Foreskin fibroblast (primary cell): ENCODE measurements at places on chromosomes 3 and 15.

DNA sequence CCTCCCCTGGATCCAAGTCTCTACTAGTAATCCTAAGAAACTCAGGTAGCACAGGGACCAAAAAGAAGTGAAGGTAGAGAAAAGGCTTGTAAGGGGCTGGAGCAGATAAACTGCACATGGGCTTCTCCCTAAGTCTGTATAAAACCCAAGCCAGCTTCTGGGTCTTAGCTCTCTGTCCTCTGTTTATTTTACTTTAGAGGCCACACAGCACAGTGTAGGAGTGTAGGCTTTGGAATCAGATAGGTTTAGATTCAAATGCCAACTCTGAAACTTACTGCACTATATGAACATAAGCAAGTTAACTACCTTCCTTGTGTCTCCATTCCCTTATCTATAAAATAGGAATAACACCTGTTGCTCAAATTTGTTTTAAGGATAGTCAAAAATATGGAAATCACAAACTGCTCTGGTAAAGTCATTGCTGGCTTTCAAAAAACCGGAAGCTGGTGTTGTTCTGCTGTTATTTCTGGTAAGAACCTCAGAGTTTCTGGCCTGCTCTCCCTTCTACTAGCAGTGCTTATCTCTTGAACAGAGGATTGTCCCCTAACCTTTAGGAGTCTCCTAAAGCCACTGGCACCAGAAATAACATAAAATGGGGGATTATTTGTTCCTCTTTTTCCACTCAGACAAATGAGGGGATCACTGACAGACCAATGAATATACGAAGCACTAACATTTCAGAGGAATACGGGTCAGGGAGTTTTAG, 33.8 kb downstream of the PIK3R4 start:
- no peak for DNase-seq

DNA sequence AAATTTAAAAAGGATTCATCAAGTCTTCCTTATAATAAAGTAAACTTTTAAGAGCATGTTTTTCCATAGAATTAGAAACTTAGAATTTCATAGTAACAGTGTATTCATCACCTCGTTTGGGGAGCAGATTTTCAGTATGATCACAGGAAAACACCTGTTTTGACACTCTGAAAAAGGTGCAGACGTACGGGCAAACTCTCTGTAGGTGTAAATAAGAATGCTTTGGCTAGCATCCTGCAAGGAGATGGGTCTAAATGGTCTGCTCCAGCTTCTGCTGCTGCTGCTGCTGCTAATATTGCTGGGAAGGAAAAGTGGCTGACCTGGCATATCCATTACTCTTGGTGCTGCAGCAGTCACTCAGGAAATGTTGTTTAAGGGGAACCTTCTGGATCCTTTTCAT, 66.0 kb downstream of the MBNL1 start:
- no peak for DNase-seq

DNA sequence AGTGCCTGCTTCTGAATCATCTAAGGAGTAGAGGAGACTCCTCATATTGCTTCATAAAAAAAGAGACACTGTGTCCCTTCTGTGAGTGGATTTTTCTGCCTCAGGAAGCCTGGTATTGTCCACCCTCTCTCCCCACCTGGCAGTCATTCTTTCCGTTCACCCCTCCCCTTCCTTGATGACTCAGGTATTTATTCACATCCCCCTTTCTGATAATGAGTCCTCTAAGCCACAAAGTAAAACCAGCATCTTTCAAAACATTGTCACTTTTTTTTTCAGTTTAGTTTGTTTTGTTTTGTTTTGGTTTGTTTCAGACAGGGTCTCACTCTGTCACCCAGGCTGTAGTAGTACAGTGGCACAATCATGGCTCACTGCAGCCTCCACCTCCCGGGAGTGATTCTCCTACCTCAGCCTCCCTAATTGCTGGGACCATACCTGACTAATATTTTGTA, 65.2 kb upstream of the UBE2E1 start:
- peak; percentile 43 for DNase-seq

DNA sequence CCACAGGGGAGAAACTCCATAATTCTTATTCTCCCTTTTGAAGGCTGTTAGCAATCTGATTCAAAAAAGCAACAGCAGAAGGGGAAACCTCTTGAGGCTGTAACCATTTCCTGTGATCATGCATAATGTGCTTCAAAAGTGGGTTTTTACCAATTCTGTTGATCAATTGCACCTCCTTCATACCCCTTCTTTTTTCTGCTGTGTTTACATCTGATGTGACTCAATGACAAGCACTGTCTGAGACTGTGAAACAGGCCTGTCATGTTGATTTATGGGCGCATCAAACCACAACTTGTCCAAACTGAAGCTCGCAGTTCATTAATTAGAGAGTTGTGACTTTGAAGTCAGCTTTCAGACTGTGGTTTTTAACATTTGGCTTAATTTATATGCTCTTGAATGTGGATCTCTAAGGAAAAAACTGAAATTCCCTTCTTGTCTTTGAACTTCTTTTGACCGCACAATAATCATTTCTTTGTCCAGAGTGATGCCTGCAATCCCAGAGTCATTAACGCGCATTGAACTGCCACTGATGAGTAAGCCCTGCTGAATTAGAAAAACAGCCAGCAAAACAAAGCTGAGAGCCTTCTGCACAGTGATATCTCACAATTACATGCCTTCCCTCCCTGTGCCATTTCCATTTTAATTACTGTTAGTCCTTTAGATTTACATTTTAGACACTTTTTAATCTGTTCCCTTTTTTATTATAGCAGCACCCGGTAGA, 532.8 kb downstream of the FOXP1 start:
- DNase-seq = peak; percentile 34

- no peak for DNase-seq
Observed at GRCh38 chr15:91393186-91393585, 293.1 kb downstream of the SV2B start.

- no peak for DNase-seq
Observed at GRCh38 chr3:38648024-38648658, 1.3 kb downstream of the SCN5A start.

DNA sequence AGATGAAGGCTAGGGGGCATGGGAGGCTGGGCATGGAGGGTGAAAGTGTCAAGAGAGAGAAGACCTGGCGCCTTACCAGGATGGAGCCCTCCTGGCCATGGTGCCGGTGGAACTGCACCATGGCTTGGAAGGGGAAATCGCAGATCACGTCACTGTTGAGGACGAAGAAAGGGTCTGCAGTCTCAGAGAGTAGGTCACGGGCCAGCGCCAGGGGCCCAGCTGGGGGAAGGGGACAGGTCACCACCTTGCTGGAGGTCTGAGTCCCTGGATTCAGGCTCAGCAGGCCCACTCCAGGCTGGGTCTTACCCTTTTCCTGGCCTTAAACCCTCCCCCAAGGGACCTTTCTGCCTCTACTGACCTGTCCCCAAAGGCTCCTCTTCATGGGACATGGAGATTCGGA, 855 bp downstream of the GMPPB start:
- no peak for DNase-seq

- DNase-seq = peak; percentile 69
Observed at GRCh38 chr3:99118381-99118780, 216.9 kb upstream of the DCBLD2 start.

DNA sequence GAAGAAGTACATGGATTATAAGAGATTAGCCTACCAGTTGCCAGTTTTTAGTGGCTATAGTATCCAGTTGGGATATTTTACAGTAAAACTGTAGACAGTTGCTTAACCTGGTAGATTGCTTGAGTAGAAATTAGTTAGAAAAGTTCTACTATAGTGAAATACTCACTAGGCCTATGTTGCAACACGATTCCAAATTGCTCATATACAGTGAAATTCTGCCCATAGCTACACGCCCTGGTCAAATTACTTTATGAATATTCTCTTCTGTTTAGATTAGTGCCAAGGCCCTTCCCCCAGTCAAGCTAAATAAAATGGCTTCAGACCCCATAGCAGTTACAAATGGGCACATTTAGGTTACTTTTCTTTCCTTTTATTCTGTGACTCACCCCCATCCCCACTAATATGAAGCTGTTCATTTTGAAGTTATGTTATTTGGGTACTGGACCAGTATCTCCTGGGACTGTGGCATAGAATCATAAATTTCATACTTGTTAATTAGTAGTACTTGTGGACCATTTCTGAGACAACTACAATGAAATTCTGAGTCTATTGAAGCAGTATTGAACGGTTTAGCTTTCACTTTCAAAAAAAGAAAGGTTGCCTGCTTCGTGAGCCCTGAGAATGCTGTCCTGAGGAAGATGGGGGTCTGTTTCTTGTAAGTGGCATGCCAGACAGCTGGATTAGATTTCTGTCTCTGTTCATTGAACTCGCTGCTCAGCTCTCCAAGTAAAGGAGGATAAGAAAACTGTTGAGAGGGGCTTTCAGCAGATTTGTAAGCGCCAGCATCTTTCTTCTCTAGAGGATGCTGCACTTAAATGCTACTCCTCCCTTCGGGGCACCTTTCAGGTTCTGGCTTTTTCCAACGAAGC, 65.8 kb upstream of the CFAP20DC start:
- DNase-seq = peak; percentile 71

- DNase-seq = no peak
Observed at GRCh38 chr3:192171213-192171612, 556.1 kb downstream of the FGF12 start.

DNA sequence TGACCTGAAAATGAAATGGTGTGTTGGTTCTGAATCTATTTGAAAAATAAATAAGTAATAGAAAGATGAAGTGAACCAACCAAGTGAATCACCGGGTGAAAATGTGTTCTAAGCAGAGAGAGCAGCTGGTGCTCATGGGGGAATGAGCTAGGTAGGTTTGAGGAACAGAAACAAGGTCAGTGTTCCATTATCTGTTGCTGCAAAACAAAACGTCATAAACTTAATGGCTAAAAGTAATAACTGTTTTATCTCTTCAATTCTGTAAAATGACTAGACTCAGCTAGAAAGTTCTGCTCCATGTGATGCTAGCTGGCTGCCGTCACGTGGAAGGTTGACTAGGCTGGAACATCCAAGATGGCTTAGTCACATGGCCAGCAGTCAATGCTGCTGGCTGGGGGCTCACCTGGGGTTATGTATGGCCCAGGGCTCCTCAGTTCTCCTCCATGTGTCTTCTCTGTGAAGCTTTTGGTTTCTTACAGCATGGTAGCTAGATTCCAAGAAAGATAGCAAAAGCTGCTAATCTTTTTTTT, 13.3 kb upstream of the SH3BP5 start:
- DNase-seq = no peak

DNA sequence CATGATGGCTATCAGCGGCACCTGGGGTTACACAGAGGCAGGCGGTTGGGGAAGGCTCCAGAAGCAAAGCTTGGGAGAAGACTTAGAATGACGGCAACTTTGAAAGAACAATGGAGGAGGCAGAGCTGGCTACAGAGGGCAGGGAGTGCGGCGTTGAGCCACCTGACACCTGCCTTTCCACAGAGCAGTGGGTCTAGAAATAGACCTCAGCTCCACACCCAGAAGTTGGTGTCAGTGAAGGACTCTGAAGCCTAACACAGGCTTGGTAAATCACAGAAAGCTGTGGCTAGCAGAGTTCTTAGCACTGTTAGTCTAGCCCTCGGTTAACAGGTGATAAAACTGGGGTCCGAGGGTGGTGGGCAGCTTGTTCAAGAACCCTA, 23.1 kb upstream of the EHD4 start:
- DNase-seq = no peak

- DNase-seq = no peak
Observed at GRCh38 chr15:72060687-72061250, 57.2 kb downstream of the MYO9A start.

GRCh38 chr15:36133742-36134141, 445.7 kb upstream of the CDIN1 start:
- no peak for DNase-seq

GRCh38 chr3:11047500-11047899, 55.0 kb downstream of the SLC6A1 start:
- DNase-seq = no peak

DNA sequence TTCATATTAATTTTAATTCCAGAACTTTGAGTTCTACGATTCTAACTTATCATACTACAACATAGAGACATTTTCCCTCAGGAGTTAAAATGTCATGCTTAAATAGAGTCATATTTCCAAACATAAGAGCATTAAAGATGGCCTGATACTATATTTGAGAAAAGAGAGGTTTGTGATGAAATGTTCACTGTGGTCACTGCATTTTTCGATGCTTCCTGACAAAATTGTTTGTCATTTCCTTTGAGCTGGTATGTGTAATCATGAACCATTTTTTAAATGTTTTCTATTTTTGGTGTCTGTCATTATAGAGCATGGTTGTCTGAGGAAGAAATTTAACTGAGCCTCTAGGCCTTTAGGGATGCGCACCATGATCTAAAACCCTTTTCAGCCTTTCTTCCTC, 721.4 kb upstream of the NR2F2 start:
- peak; percentile 58 for DNase-seq

- no peak for DNase-seq
Observed at GRCh38 chr15:77459031-77459430, 38.3 kb downstream of the HMG20A start.
